ENCODE measurements at places on chromosomes 2 and 18. TPM values are rescaled to one million over a fixed set of nuclear protein-coding genes. Genes with fewer than 3 reads are reported as not detected.

DNA sequence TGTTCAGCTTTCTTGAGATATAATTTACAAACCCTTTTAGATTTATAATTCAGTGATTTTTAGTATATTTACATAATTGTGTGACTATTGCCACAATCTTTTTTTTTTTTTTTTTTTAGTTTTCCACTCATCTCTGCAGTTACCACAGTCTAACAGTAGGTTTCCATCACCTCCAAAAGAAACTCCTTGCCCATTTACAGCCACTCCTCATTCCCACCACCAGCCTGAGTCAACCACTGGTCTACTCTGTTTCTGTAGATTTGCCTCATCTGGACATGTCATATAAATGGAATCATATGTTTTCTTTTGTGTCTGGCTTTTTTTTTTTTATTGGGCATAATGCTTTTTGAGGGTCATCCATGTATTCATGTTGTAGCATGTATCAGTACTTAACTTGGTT lies 16.1 kb downstream of the MTX2 start:
- no peak for DNase-seq

Gene SPDYA
- total RNA-seq, result 1.7 TPM

Gene RAPGEF4
- 19.0 TPM for total RNA-seq

DNA sequence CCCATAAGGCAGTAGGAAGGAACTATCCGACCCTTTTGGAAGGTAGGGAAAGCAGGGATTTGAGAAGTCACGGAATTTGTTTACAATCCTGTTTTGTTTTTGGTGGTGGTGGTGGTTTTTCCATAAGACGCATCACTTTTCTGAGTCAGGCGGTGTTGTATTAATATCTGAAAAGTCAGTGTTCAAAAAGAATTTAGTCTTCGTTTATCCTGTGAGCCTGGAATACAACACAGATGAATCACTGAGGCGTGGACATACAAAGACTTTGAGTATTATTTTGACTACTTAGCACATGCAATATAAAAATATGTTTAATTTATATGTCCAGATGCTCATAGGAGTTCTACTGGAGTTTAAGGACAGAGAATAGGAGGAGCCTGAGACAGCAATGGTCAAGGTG lies 785 bp downstream of the ZNF892 start:
- no peak for DNase-seq

DNA sequence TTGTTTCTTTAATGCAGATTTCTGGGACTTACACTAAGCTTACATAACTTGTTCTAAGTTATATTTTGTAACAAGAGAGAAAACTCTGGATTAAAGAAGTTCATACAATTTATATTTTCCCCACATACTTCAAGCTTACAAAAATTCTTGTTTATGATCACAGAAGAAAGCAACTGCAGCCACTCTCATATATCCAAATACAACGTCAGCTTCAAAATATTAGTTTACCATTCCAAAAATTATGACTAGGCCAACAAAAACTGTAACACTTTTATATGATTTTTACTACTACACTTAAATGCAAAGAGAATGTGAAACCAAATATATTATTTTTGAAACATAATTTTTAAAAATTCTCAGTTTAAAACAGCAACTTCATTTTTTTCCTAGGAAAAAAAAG lies 30.9 kb downstream of the LPIN2 start:
- no peak for DNase-seq

DNA sequence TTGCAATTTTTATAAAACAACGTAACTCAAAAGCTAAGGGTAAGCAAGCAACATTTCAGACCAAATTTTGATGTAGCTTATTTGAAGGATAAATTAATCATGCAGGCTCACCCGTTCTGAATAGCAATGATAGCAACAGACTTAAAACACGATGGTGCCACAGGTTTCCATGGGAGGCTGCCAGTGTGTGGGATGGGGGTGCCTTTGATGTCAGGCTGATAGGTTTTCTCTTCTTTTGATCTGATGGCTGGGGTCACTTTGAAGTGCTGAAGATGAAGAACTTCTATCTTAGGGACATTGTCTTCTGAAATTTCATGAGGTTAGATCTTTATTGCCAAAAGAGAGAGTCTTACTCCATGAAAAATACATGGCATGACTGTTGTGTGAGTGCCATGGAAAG lies 206.8 kb downstream of the LPIN1 start:
- DNase-seq, result no peak

DNA sequence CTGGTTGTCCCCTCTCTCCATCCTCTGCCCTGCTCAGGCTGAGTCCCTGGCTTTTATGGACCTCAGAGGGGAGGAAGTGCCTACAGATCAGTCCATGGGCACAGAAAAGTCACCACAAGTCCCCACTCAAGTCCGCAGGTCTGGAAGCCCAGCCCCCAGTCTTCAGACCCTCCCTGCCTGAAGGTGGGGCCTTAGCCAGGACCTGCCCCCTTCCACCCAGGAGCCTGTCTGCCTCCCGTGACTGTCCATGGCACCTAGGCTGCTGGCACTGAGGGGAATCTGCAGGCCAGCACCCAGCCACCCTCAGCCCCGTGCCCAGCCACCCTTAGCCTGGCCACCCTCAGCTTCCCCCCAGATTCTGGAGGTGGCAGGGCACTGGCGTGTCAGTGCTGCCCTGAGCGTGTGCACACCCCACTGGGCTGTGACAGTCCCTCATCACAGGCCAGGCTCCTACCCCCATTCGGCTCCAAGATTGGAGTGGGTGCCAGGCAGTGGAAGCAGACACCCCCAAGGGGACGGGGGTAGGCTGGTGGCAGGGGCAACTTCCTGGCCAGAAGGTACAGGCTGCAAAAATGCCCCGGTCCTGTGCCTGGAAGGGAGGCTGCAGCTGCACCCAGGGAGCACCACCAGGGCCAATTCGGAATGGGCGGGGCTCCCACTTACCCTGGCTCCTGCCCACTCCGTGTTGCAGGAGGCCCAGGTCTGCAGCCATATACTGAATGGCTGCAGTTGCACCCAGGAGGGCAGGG lies 154.7 kb upstream of the RMP24 start:
- DNase-seq, result no peak

Gene KCNG2
- total RNA-seq, result 0.54 TPM

DNA sequence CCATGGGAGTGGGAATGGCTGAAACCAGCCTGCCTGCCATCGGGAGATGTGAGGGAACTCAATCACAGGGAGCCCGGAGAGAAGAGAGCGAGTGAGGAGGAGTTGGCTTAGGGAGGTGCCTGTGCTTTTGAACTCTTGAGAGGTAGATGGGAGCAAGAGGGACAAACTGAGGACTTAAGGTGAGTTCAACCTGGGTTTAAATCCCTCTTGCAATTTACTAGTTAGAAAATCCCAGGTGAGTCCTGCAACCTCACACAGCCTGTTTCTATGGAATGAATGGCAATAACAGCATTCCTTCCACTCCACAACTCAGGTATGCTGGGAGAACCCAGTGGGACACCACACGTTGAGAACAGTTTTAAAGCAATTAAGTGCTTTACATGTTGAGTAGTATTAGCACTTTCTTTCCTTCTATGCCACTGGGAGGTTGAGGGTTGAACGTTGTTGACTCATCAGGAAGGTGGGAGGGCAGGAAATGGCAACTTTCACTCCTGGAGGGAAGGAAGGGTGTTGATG lies 57.3 kb downstream of the VIT start:
- DNase-seq, result no peak

Gene CTNNA2
- total RNA-seq, result not detected

- DNase-seq, result no peak
These were observed 885.2 kb downstream of the DCDC2C start for GRCh38 chr2:4588606-4589005.

Gene SLC4A3
- 0.74 TPM for total RNA-seq

Gene GAREM1
- 8.1 TPM for total RNA-seq

Gene RUFY4
- 0.15 TPM for total RNA-seq

Gene DIPK1C
- total RNA-seq, result not detected

DNA sequence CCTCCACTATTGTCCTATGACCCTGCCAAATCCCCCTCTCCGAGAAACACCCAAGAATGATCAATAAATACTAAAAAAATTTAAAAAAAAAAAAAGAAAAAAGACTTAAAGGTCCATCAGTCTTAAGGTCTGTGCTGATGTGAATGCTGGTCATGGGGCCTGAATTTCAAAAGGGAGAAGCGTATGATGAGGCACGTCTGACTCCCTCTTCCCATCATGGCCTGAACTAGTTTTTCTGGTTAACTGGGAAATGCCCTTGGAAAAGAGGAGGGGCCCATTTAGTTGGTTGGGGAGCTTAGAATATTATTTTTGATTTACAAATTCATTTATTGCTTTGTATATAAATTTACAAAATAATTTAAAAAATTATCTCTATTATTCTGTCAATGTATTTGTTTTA lies 291.0 kb upstream of the CDH19 start:
- no peak for DNase-seq

Gene PID1
- 59.7 TPM for total RNA-seq

Gene SRD5A2
- total RNA-seq, result 2.1 TPM

DNA sequence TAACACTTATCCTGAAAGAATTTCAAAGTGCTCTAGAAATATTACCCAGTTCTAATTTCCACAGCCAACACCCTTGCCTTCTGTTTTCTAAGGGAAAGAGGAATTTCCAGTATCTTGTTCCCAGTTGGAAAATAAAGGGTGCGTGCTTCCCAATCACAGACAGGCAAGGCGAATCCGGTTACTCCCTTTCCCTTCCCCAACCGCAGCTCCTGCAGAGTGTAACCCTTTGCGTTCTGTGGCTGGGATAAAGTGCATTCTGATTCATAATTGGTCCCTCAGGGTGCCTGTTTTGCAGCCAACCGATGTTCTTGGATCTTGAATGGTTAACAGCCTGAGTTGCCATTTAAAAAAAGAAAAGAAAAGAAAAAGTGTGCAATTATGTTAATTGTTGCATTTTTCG lies 40.6 kb upstream of the PGAP1 start:
- DNase-seq, result no peak

- no peak for DNase-seq
These were observed 58.5 kb upstream of the SLC16A14 start for GRCh38 chr2:230127195-230127594.

Gene MOGAT1
- 1.0 TPM for total RNA-seq

- DNase-seq, result no peak
These were observed 132.6 kb downstream of the VWC2L start for GRCh38 chr2:214543386-214543955.

DNA sequence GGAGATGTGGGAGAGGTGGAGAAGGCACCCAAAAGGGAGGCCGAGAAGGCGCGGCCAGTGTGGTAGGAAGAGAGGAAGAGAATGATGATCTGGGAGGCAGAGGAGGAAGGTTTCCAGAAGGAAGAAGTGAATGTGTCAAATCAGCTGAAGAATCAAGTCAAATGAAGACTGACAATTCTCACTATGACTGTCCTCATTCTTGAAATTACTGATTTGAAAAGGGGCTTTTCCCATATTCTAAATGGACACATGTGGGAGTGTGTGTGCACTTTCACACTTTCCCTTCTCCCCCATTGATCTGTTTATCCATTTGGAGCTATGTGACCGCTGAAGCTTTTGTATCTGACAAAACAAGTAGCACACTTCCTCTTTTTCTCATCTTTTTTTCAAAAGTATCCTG lies 6.1 kb downstream of the AFF3 start:
- DNase-seq, result no peak

Gene HJURP
- total RNA-seq, result 1.7 TPM

- DNase-seq, result peak; percentile 48
These were observed 22.4 kb upstream of the TOGARAM2 start for GRCh38 chr2:28958689-28959088.

- DNase-seq, result no peak
These were observed 89.1 kb downstream of the AKAIN1 start for GRCh38 chr18:5107988-5108387.

DNA sequence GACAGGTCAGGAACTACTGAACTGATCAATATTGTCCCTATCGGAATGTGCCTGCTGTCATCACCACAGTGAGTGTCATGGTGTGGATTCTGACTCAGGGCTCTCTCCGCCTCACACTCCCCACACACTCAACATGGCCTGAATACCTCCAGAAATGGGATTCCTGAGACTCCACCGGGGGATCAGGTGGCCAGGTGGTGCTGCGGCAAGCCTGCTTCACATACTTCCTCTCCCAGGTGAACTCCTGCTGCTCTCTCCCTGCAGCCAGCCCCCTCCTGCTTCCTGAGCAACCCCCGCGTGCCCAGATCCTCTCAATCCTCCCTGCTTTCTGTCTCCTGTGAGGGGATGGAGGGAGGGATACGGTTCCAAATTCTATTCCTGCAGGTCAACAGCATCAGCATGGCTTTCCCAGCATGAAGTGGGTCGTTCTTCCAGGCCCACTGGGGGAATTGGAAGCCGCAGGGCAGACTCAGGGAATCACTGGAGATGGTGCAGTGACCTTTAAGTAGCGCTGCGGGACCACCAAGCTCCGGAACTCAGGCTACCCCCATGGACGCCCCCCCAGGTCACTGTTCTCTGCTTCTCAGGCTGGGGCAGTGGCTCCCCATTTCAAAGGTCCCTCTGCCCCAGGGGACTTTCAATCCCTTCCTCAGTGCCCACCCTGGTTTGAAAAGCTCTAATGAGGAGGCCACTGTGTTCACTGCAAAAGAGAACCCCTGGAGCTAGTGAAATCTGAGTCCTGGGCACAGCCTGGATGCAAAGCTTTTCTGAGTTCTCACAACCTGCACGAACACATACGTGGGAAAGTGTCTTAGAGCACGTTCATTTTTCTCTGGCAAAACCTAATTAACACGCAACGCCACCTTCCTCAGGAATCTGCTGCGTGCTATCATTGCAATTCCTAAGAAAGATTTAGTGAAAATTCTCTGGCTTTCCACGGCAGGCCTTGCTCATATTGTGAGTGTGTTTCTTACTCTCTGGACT lies 168.4 kb downstream of the ZFP36L2 start:
- no peak for DNase-seq

DNA sequence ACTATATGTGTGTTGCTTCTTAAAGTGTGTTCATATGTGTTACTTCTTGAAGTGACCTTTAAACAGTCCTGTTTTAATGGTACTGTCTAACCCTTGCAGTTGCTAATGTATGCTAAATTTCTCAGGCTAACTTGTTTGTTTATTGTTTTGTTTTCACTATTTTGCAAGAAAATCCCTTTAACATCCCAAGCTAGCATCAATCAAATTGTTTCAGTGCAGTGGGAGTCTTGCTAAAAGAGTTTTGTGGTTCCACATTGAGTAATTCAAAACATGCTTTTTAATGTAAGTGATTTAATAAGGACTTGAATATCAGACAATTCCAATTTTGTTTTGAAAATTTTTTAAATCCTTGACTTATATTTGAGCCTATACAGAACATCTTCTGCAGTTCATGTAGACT lies 3.6 kb downstream of the SH3RF3 start:
- no peak for DNase-seq

GRCh38 chr2:215218587-215219577 lies 80.5 kb upstream of the ABCA12 start:
- DNase-seq, result peak; percentile 72

DNA sequence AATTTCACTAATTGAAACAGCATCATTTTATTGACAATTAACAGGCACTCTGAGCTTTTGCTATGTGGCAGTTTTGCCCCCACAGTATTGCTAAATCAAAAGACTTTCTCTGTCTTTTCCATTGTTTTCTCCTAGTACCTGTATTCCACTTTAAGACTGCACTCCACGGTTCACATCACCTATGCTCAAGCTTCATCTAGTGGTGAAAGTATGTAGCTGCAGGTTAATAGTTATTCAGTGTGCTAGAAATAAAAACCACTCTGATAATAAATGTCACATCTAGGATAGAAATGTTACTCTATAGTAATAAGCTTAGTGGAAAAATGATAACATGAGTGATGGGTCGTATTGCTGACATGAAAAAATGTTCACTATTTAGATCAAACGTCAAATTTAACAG lies 24.6 kb downstream of the ARL6IP6 start:
- DNase-seq, result no peak

GRCh38 chr18:25275412-25276001 lies 76.5 kb downstream of the ZNF521 start:
- no peak for DNase-seq

Gene PRKAG3
- total RNA-seq, result not detected

GRCh38 chr2:159938395-159938794 lies 124.0 kb downstream of the PLA2R1 start:
- DNase-seq, result no peak
